ENCODE measurements at places on chromosomes 11 and 22. TPM values are rescaled to one million over a fixed set of nuclear protein-coding genes. Genes with fewer than 3 reads are reported as not detected.

- peak; percentile 80 for DNase-seq
Observed at GRCh38 chr11:33376331-33377310, 119.4 kb downstream of the HIPK3 start.

GRCh38 chr22:46970411-46971098 is 208.1 kb downstream of the TBC1D22A start:
- DNase-seq, result peak; percentile 42

DNA sequence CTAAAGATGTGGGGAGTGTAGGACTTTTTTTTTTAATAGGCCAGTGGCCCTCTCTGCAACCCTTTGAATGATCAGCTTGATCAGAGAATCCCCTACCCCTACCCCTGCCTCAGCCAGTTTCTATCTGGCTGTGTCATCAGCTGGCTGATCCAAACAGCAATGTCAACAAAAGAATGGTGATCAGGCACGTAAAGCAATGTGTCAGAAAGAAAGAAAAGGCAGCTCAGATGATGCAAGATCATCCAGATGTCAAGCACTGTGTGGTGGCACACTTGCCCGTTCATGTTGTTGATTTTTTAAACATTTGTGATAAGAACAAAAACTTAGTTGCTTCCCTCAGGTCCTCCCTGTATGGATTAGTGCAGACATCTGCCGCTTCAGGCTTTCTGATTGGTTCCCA is 26.3 kb upstream of the EHF start:
- DNase-seq, result no peak

GRCh38 chr22:32576553-32577253 is 102.1 kb downstream of the FBXO7 start:
- DNase-seq, result no peak

DNA sequence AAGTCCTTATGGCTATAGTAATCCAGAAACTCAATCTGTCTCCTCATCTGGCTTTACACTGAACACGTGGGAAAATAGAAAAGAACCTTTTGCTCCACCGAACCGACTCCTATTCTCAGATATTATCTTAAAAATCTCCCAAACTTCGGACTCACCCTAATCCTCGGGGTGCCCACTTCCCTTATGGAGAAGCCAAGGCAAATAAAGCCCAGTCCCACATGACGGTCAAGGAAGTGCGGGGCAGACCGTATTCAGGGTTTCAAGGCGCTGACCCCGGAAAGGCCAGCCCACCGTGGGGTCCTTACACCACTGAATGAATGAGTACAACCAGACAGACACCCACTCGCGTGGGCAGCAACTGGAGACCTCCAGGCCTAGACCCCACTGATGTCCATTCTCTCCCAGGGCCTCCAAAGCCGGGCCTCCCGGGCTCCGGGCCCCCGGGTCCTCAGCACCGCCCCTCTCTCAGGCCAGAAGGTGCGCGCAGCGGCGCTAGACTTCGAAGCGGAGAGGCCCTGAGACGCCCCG is 489 bp downstream of the NUP98 start:
- no peak for DNase-seq

DNA sequence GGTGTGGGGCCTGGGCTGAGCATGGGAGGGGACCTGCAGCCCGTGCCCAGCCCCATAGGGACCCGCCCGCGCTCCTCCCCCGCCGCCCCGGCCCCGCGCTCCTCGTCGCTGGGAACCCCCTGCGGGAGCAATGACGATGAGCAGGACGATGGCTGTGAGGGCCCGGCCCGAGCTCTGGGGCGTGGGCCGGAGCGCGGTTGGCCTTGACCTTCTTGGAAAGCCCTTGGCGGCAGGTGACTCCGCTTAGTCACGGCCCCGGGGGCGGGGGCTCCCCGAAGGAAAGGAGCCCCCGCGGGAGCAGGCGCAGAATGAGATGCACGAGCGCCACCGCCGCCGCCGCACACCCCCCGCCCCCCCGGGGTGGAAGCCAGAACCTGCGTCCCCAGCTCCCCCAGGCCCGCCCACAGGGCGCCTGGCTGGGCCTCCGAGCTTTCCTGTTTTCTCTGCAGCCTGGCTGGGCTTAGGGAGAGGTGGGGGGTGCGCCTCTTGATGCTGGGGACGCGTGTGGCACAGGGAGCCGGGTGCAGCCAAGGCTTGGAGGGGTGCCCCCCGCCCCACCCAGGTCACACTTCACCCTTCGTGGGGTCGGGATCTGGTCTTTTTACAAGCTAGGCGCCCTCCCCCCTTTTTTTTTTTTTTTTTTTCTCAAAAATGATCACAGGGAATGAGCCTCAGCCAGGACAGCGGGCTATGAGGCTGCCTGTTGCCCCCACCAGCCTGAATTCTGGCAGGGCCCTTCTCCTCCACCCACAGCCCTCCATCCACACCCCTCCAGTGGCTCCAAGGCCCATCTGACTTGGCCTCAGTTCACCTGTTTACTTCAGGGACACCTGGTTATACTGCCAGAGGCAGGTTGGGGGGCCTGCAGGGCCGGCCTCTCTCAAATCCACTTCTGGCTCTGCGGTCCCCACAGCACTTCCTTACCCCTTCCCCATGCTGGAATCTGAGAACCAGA is 17.9 kb downstream of the CRELD2 start:
- DNase-seq, result peak; percentile 93

GRCh38 chr22:24580276-24580675 is 12.6 kb downstream of the LRRC75B start:
- no peak for DNase-seq

DNA sequence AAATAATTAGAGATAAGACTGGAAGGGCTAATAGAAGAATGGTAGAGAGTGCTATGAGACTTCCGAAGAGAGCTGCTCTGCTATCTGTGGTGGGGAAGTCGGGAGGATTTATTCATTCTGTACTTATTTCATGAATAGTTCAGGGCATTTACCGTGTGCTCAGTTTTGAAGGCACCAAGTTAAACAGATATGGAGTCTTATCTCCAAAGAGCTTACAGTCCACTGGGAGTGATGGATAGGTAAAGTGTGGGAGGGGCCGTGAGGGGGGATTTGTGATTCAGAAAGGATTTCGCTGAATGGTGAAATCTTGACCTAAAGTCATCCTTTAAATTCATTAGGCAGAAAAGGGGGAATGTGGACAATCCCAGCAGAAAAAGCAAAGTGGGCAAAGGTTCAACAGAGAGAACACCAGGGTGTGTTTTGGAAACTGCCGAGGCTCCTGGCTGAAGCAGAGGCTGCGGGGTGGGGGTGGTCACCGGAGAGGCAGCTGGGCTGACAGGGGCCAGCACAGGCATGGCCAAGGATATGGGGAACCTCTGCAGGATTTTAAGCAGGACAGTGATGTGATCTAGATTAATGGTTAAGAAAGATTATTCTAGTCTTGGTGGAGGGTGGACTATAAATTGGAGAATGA is 91.2 kb downstream of the UBASH3B start:
- DNase-seq, result no peak

- DNase-seq, result no peak
Observed at GRCh38 chr11:26225646-26226045, 106.3 kb upstream of the ANO3 start.

- DNase-seq, result peak; percentile 64
Observed at GRCh38 chr11:75656044-75656727, 12.7 kb downstream of the MAP6 start.

GRCh38 chr11:32113200-32113919 is 22.5 kb downstream of the RCN1 start:
- peak; percentile 69 for DNase-seq

DNA sequence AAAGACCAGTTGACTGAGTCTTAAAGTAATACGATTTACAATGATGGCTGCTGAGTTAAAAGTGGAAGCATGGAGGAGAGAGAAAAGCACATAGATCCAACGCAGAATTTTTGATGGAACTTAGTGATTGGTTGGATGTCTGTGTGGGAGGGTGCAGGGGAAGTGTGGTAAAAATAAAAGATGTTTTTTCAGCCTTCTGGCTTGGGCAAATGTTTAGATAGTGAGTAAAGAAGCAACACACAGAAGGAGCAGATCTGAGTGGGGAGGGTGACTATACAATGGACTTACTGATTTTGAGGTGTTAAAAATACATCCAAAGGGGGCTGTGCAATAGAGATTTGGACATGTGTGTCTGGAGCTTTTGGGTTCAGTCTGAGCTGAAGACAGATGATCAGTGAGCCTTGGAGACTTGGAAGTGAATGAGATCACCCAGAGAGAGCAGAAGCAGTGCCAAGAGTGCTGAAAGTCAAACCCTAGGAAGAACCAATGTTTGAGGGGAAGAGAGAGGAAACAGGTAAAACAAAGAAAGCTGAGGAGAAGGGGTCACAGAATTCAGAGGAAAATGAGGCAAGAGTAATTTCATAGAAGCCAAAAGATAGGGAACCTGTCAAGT is 8.6 kb downstream of the GRIA4 start:
- DNase-seq, result no peak

- no peak for DNase-seq
Observed at GRCh38 chr11:114131461-114131864, 72.0 kb downstream of the ZBTB16 start.

DNA sequence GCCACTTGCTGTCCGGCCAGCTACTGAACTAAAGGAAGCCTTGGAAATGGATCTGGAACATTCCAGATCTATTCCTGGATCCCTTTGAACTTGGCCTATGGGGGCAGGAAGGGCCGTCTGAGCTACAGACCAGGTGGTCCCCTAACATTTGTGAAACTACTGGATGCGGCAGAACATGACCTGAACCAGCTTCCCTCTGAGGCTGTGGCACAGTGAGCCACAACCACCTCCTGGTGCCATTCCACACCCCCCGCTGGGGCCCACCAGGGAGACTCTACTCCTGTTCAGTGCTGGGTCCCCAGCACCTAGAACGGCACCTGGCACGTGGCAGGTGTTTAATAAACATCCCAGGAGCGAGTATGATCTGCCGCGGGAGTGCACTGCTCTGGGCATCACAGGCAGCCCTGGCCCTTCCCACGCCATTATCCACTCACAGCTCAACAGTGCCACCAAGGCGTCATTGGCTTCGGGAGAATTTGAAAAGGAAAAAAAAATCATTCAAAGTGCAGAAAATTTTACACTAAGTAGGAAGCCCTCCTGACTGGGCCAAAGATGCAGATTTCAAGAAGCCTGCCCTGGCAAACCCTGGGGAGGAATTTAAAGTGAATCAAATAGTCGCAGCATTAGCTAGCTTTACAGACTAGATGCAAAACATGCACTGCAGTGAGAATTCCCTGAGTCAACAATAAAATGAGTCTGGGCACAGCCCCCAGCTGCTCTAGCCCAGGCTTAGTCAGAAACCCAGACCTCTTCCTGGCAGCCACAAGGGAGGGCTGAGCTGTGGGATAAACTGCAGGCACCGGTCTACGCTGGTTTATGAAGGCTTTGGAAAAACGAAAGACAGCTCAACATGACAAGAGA is 14.3 kb upstream of the EFCAB6 start:
- peak; percentile 45 for DNase-seq

- no peak for DNase-seq
Observed at GRCh38 chr11:114095899-114096298, 36.4 kb downstream of the ZBTB16 start.

DNA sequence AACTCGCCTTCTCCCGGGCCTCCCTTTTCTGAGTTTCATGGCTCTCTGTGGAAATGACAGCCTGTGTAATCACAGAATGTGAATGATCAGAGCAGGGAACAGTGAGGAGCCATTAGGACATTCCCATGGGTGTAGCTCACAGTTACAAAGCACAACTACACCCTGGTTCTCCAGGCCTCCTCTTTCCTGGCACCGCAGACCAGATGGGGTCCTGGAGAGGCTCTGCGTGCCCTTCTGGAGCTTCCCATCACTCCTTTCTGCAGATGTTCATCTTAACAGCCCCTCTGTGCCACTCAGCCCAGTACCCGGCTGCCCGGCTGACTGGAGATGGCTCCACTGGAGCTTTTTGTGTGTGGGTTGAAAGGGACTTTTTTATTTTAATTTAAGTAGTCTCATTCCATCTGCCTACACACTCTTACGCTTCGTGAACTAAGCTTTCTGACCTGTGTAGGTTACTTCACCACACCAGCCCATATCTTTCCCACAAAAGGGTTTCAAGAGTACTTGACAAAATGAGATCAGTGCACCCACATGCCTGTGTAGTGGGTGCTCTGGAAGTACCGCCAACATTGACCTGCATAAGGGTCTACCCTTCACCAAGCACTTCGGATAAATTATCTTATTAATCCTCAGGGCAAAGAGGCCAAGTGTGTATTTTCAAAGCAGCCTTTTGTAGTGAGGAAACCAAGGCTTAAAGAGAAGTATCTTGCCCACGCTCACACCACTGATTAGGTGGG is 29.8 kb downstream of the SREBF2 start:
- no peak for DNase-seq

DNA sequence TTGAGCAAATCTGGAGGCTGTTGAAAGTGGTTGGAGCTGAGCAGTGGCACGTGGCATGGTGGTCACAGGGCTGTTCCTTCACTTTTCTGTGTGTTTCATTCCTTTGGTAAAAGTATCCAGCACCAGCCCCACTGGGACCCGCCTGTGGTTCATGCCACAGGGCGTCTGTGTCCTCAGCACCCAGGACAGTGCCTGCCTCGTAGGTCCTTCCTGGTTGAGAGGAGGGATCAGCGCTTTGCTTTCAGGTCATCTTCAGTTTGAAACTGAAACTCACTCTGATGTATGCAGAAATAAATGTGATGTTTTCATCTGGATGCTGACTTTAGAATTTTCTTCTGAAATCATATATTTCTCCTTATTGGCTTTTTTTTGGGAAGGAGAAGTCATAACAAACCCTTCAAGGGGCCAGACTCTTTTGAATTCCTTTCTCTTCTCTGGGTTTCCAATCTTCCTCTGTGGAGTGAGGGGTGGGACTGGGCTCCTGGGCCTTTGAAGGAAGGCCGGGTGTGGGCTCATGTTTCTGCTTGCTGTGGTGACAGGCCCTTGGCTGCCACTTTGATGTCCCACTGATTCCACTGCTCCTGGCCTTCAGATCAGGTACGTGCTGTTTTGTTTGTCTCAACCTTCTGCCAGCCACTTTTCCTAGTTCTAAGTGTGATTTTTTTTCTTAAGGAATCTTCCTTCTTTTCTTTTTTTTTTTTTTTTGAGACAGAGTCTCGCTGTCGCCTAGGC is 26.2 kb downstream of the TBC1D22A start:
- no peak for DNase-seq

GRCh38 chr11:1459764-1460395 is 26.7 kb downstream of the MOB2 start:
- no peak for DNase-seq

GRCh38 chr11:68838572-68838964 is 3.1 kb downstream of the CPT1A start:
- DNase-seq, result no peak

GRCh38 chr11:75966537-75967287 is 151.7 kb downstream of the UVRAG start:
- DNase-seq, result no peak

SHISA8 gene
- 0.32 TPM for total RNA-seq

ABTB2 gene
- 2.8 TPM for total RNA-seq

C11orf86 gene
- not detected for total RNA-seq

SLC16A8 gene
- 0.50 TPM for total RNA-seq

USH1C gene
- 3.9 TPM for total RNA-seq

FADS1 gene
- 139 TPM for total RNA-seq
